ENCODE measurements at places on chromosomes 1 and 21. TPM values are rescaled to one million over a fixed set of nuclear protein-coding genes. Genes with fewer than 3 reads are reported as not detected.

TSSK3 gene
- 2.2 TPM for total RNA-seq

AIRE gene
- total RNA-seq: not detected

DYNLT5 gene
- total RNA-seq: 10.3 TPM

SPOCD1 gene
- total RNA-seq: 4.0 TPM

PADI3 gene
- not detected for total RNA-seq

NTRK1 gene
- total RNA-seq: 3.5 TPM

OLFML2B gene
- total RNA-seq: 31.9 TPM

NDUFS5 gene
- total RNA-seq: 134 TPM

DNA sequence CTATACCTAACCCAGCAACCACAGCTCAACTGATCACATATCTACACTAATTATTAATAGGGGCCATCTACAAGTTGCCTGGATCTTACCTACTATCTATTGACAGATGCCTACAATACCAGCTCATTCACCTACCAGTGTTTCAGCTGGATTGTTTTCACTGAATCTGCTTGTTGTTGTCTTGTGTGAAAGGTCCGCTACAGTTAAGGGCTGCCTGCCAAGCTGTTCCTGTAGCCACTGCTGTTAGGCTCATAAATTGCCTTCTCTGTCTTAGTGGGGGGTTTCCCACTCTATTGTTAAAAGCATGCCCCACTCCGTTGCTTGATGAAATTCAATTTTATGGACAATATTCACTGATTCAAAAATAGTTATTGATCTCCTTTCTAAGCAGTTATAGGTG lies 199.7 kb upstream of the TMPRSS15 start:
- H3K36me3 ChIP-seq: no peaks in the 10 kb centered on the region
- H3K4me3 ChIP-seq: no peak overlapping the region
- no peaks in the 10 kb centered on the region for H3K27me3 ChIP-seq
- no peak for DNase-seq
- no peaks in the 10 kb centered on the region for H3K4me1 ChIP-seq
- no peak overlapping the region for H3K27ac ChIP-seq

- no peaks in the 10 kb centered on the region for H3K36me3 ChIP-seq
- DNase-seq: no peak
- no peaks in the 10 kb centered on the region for H3K4me1 ChIP-seq
Measured at GRCh38 chr1:185238447-185238846, 78.6 kb downstream of the IVNS1ABP start.

GRCh38 chr1:3170561-3171453 lies 101.8 kb downstream of the PRDM16 start:
- peak overlapping the region; percentile 78 for H3K27ac ChIP-seq
- no peaks in the 10 kb centered on the region for H3K36me3 ChIP-seq
- no peak overlapping the region for H3K4me3 ChIP-seq
- peak; percentile 89 for DNase-seq
- peaks cover 6% of the 10 kb centered on the region for H3K4me1 ChIP-seq

GRCh38 chr1:184242507-184242943 lies 144.3 kb upstream of the C1orf21 start:
- DNase-seq: no peak
- H3K4me3 ChIP-seq: no peak overlapping the region
- no peaks in the 10 kb centered on the region for H3K27me3 ChIP-seq
- H3K36me3 ChIP-seq: no peaks in the 10 kb centered on the region

- H3K27me3 ChIP-seq: no peaks in the 10 kb centered on the region
- H3K36me3 ChIP-seq: no peaks in the 10 kb centered on the region
- no peak overlapping the region for H3K4me3 ChIP-seq
- no peak for DNase-seq
- H3K27ac ChIP-seq: no peak overlapping the region
Measured at GRCh38 chr21:14559102-14559501, 13.0 kb upstream of the SAMSN1 start.

DNA sequence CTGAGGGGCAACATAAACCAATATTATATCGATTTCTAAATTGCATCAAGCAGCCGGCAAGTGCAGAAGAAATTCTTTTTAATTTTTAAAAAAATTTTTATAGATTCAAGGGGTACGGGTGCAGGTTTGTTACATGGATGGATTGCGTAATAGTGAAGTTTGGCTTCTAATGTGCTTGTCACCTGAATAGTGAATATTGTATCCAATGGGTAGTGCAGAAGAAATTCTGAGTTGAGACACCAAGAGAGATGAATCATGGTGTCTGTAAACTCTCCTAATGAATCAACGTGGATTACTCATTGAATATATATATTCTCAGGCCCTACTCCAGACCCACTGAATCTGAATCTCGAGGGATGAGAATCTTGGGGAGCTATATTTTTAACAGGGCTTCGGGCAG lies 253.7 kb upstream of the FOXD3 start:
- no peak overlapping the region for H3K27ac ChIP-seq
- no peaks in the 10 kb centered on the region for H3K27me3 ChIP-seq
- no peak overlapping the region for H3K4me3 ChIP-seq
- H3K4me1 ChIP-seq: peaks cover 1% of the 10 kb centered on the region
- no peak for DNase-seq

- H3K36me3 ChIP-seq: no peaks in the 10 kb centered on the region
- H3K27ac ChIP-seq: no peak overlapping the region
- DNase-seq: no peak
- no peak overlapping the region for H3K4me3 ChIP-seq
Measured at GRCh38 chr1:57167997-57168396, 202.2 kb upstream of the C8B start.

- H3K27ac ChIP-seq: no peak overlapping the region
- no peak overlapping the region for H3K4me3 ChIP-seq
- no peak for DNase-seq
- H3K27me3 ChIP-seq: no peaks in the 10 kb centered on the region
- no peaks in the 10 kb centered on the region for H3K4me1 ChIP-seq
Measured at GRCh38 chr1:113895961-113896360, 8.6 kb upstream of the BCL2L15 start.

- no peak overlapping the region for H3K4me3 ChIP-seq
- H3K4me1 ChIP-seq: no peaks in the 10 kb centered on the region
- no peak for DNase-seq
- H3K27me3 ChIP-seq: no peaks in the 10 kb centered on the region
Measured at GRCh38 chr1:205032508-205032907, 10.5 kb upstream of the CNTN2 start.

DNA sequence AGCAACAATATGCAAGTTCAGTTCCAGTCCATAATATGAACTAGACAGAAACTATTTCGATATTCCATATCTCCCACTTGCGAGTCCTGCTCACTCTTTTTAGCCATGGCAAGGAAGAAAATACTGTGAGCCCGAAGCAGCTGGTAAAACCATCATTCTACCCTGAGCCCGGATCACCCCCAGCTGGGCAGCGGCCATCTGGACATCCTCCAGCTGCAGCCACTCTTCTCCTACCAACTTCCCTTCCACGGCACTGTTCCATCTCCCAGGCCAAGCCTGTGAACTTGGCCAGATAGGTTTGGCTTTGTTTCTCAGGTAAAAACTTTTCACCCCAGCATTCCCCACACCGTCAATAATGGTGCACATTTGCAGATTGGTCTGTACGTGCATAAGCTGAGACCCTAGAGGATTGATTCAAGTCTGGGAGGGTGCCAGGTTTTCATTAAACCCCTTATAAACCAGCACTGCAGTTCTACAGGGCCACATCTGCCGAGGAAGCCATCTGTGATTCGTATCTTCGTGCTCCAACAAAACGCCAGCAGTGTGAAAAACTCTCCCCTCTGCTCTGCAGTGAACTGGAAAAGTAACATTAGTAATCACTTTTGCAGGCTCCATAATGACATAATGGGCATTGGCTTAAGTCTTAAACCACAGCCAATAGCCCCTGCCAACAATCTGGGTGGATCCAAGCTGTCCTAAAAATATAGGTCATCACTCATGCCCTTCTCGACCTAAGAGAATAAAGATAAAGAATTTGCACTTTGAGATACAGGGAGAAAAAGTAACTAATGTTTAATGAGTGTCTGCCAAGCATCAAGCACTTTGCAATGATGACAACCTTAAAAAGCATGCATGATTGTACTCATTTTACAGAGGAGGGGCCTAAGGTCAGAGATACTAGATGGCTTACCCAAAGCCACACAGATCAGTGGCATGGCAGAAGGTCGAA lies 205.1 kb downstream of the PLPP3 start:
- no peaks in the 10 kb centered on the region for H3K36me3 ChIP-seq
- H3K27me3 ChIP-seq: no peaks in the 10 kb centered on the region
- peaks cover 6% of the 10 kb centered on the region for H3K4me1 ChIP-seq
- DNase-seq: no peak
- H3K27ac ChIP-seq: peak overlapping the region; percentile 25
